Islet precursor cell (in vitro differentiated cells): ENCODE measurements at places on chromosomes 7 and 10.
A peak's percentile ranks its signal among the peaks of the same experiment; 100 is the strongest.

GRCh38 chr7:104922182-104923009 lies 91.6 kb upstream of the KMT2E start:
- DNase-seq = no peak

DNA sequence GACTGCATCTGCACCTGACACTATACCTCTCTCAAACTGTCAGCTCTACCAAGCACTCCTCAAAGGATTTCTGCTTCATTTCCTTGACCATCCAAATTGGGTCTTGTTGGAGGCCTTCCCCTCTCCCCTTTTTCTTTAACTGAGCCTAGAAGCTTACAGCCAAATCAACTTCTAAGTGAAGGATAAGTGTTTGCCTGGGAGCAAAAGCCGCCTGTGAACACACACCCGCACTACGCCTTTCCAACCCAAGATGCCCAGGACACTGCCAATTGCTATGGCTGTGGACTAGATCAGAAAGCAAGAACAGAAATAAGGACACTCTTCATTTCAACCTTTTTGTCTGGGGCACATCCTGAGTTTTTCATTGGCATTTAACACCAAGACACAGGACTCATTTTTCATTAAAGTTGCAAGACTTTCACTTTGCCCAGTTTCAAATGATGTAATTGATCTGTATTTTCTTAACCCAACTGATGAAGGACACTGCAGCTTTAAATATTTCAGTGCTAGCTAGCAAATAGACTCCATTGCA lies 52.8 kb downstream of the CPEB3 start:
- no peak for DNase-seq

DNA sequence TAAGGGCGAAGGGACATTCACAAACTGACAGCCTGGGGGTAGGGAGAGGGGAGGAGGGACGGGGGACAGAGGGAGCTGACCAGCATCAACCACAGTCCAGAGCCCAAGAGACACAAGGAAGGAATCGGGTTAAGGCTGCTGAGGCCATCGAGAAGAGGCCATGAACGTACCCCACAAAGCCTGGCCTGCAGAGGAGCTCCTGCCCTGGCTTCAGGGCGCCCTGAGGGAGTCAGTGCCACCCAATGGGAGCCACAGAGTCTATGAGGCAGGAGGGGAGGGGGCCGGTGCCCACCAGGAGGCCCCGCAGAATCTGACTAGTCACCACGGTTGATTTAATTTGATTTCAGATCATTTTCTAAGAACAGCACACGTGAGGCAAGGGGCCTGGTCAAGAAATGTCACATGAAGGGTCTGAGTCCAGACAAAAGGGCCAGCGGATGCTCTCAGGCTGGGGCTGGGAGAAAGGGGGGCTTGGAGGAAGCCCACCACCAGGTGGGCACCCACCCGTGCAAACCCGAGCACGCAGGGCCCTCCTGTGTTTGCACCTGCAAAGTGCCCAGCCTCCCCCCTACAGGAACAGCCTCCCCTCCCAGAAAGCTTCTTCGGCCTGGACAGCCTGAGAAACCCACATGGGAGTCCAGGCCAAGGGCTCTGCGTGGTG lies 40.4 kb downstream of the CAMK2B start:
- peak; percentile 41 for DNase-seq

- DNase-seq = no peak
These were observed 8.9 kb downstream of the DHTKD1 start for GRCh38 chr10:12077580-12078180.

DNA sequence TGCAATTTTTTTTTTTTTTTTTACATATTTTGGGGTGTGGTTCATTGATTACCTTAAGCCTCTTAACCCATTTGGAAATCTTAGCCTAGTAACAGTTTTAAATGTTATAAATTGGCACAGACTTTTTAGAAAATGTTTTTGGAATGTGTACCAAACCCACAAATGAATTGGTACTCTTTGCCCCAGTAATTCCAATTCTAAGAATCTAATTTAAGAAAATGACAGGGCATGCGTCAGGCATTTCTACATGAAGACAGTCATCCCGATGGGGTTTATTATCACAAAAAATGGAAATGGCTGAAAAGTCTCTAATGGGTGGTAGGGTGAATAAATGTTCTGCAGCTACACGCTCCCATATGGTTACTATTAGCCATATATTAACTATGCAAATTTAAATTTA lies 54.9 kb downstream of the ITIH5 start:
- no peak for DNase-seq

DNA sequence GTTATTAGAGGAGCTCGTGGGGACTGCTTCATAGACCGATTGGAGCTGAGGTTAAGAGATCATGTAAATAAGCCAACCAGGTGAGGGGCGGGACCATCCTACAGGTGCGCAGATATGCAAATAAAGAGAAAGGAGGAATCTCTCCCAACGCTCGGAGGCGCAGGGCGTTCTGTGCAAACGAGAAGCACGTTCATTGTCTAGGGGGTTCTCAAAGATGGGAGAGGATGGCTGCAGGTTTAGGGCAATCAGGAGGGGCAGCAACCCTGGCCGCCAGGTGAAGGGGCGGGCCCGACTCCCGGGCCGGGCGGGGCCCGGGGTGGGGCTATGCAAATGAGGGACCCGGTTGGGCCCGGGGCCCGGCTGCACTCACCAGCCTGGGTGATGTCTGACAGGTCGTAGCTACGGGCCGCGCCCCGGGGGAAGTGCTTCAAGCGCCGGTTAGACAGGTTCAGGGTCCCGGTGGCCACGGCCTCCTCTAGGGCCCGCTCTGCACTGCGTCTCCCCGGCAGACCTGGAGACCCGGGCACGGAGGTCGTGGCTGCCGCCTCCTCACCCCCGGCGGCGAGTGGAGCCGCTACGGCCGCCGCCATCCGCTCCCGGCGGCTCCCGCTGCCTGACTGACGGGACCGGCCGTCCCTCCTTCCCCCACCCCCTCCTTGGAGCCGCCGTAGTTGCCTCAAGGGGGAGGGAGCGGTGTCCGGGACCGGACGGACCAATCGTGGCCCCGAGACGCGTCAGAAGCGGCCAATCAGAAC lies at the start of gene LRCH4:
LRCH4 (minus strand) TSS at position 619 of the 755 bp plus-strand sequence; CDS start at position 590, 29 bp downstream.
- DNase-seq = peak; percentile 82

GRCh38 chr7:75961218-75961617 lies 33.2 kb downstream of the TMEM120A start:
- no peak for DNase-seq

DNA sequence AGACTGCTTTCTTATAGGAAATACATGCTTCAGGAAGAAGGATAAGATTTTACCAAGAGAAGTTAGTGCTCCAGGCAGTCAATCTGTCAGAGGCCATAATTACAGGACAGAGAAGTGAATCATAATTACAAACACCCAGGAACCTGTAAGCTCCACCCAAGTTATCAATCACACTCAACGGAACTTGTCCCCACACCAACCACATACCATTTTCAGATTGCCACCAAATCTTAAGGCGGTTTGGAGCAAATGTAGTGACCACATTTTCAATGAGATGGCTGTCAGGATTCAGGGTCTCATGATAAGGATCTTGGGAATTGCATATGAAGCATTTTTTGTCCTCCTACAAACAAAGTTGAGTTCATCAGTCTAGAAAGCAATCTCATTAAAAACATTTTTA lies 4.8 kb downstream of the LAMB1 start:
- no peak for DNase-seq

- no peak for DNase-seq
These were observed 262.8 kb upstream of the GRB10 start for GRCh38 chr7:51045319-51046102.

DNA sequence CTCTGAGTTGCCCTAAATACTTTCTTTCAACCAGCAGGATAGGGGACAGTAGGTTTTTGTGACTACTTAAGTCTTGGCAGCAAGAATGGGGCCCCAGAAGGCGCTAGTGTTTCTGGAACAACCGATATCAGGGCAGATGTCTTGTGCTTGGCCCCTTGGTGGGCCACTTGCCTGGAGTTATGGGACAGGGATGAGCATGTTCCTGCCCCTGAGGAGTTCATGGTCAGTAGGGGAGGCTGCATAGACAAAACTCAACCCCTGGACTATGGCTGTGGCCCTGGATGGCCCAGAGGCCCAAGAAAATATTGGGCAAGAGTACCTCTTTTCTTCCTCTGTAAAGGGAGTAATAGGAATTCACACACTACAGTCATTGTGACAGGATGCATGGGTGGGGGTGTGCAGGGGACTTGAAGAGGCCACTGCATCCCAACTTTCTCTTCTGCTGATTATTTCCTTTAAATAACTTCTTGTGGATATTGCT lies 57.7 kb upstream of the IGFBP3 start:
- peak; percentile 55 for DNase-seq

DNA sequence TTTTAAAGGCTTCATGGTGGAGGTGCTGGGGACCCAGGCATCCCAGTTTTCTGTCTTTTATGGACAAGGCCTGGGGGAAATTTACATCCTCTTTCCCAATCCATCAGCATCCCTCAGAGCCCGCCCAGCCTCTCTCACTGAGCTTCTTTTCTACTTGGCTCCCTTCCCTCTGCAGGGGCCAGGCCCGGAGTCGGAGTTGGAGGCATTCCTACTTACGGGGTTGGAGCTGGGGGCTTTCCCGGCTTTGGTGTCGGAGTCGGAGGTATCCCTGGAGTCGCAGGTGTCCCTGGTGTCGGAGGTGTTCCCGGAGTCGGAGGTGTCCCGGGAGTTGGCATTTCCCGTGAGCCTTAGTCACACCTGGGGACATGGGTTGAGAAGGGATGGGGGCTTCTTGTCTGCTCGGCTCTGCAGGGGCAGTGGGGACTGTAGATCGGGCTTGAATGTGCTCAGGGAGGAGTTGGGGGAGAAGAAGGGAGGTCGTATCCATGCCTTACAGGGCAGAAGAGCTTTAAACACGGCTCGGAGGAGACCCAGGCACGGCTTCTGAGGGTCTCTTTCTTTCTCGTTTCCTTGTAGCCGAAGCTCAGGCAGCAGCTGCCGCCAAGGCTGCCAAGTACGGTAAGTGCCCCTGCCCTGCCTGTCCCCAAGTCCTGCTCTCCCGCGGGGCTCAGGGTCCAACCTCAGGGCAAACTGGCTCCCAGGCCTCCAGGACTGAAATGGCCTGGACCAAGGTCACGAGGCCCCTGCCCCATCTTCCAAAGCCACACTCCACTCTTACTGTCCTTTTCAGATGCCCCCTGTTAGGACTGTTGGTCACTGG lies 27.3 kb upstream of the LIMK1 start:
- no peak for DNase-seq

GRCh38 chr7:150340024-150340749 lies 1.2 kb downstream of the RARRES2 start:
- DNase-seq = peak; percentile 87

GRCh38 chr10:6036861-6037321 lies 25.3 kb downstream of the IL2RA start:
- DNase-seq = no peak

- DNase-seq = no peak
These were observed 40.4 kb downstream of the ASAH2 start for GRCh38 chr10:50210876-50211275.
